ENCODE measurements at places on chromosomes 5 and 9.

GRCh38 chr5:54851449-54851848, 133.9 kb downstream of the ESM1 start:
- DNase-seq: no peak

DNA sequence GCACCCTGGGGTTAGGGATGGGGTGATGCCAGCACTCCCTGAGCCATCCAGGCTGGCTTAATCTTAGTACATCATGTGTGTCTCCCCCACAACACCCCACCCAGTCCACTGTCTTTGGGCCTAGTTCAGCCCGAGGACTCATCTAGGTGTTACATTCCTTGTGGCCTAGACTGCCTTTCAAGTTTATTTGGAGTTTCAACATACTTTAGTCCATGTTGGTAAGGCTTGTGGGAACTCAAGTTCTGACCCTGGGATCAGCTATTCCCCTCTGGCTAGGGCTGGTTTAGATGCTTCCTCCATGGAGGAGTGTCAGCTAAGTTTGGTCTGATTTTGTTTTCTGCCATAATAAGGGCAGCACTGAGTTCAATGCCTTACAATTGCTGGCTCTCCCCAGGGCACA, 302.4 kb downstream of the SMARCA2 start:
- no peak for DNase-seq

- no peak for DNase-seq
Measured at GRCh38 chr9:115442054-115442453, 324.1 kb upstream of the TNC start.

DNA sequence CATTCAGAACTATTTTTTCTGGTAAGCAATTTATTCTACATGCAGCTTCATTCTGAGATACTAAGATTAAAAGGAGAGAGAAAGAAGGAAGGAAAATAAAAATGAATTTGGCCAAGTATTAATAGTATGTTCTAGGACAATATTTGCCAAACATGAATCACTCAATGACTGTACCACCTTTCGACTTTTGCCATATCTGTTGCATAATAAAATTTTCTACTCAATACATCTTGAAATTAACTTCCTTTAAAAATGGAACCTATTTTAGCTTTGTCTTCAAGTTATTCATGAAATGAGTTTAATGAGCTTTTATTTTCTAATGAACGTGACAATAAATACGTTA, 111.8 kb downstream of the MARCHF3 start:
- DNase-seq: no peak

DNA sequence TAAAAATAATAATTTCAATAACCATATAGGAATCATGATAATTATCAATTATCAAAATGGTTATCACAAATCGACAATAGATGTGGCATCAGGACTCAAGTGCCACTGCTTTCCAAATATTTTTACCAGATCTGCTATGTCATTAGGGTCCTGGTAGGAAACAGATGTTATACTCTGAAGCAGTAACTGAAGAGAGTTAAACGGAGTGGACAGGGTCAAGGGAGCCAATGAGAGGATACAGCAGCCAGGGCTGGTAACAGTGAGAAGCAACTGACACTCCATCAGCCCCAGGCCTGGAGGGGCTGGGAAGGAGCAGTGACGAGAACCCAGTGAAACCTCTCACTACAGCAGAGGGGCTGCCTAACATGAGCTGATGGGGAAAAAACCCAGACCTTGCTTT, 322.4 kb downstream of the NPR3 start:
- DNase-seq: no peak

GRCh38 chr5:10295619-10296326, 11.9 kb downstream of the CMBL start:
- no peak for DNase-seq

DNA sequence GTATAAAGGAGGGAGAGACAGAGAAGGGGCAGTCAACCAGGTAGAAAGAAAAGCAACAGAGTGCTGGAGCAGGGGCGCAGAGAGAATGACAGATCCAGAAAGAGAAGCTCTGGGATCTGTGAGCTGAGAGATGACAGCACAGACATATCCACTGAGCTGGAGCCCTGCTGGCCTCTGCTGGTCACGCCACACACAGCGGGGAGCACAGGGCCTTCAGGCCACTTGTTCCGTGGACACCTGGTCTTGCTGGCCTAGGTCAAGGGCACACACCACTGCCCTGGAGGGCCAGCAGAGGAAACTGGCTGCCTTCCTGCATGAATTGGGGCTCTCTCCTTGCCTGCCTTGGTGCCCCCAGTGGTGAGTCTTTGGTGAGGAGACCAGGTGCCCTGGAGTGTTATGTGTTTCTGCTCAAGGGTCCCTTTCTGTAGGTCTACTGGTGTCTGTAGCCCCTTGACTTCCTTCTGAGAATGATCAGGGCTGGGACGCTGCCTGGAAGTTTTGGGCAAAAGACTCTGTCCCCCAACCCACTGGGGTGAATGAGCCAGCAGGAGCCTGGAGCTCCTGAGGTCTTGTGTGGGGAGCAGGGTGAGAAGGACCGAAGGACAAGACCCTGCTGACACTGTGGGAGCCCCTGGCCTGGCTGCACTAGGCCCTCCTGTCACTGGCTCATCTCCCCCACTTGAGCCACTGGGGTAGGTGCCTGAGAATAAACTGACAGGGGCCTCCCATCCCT, 59.2 kb upstream of the ADAMTS2 start:
- DNase-seq: no peak

DNA sequence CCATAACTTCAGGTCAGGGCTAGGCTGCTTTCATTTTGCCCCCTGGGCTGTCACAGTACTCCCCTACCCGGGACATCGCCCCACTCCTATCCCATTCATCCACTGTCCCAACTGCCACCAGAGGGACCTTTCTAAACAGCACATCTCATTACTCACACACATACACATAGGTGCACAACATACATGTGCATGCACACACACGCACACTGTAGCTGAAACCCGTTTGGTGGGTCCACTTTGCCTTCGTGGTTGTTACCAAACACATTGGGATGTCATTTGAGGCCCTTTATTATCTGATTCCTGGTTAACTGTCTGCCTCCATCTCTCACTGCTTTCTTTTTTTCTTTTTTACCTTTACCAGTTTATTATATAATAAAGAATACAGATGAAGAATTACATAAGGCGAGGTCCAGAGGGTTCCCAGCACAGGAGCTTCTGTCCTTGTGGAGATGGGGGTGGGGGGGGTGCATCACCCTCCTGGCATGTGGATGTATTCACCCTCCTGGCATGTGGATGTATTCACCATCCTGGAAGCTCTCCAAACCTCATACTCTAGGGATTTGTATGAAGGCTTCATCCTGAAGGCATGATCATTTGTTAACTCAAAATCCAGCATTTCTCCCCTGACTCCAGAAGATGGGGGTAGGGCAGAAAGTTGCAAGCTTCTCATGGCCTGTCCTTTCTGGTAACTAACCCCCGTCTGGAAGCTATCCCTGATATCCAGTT, 186.0 kb downstream of the GOLPH3 start:
- no peak for DNase-seq

GRCh38 chr9:96612105-96612965, 7.3 kb downstream of the CDC14B start:
- no peak for DNase-seq

- no peak for DNase-seq
Measured at GRCh38 chr9:124770359-124771020, 621 bp downstream of the NR6A1 start.

GRCh38 chr5:113108485-113108884, 131.9 kb downstream of the DCP2 start:
- DNase-seq: no peak

GRCh38 chr9:27711241-27711640, 138.0 kb upstream of the C9orf72 start:
- no peak for DNase-seq

- DNase-seq: no peak
Measured at GRCh38 chr5:172593306-172593705, 47.8 kb upstream of the NEURL1B start.

DNA sequence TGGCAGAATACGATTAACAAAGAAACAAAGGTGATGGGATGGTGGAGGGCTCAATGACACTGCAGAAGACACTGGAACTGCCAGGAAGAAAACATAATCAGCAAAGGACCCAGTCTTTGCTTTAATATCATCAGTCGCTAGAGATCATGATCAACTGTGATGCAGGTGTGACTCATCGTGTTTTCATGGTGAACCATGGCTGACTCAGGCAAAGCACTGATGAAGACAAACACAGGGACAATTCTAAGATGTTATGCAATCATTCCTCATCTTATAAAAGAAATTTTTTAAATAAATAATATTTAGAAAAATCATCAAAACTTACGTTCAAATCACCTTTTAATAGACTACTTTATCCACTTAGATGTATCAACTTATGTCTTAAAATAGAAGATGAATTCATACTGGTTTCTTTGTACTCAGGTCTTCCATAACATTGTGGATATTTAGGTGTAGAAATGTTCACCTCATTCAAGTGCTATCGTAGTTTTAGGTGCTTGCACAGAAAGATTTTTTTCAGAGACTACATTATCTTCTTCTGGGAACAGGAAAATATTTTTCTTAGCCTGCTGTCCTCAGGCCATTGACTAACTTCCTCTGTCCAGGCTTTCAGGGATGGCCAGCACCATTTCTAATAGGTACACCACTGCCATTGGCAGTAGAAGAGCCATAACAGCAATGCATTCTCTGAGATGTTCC, 673.4 kb upstream of the MEF2C start:
- no peak for DNase-seq

Measured in stimulated activated CD8-positive, alpha-beta memory T cell treated with anti-CD3 and anti-CD28 coated beads, Interleukin-4, amount 100 ng/mL, for 1 hour (primary cell).